ENCODE measurements at places on chromosomes 7 and 10.

DNA sequence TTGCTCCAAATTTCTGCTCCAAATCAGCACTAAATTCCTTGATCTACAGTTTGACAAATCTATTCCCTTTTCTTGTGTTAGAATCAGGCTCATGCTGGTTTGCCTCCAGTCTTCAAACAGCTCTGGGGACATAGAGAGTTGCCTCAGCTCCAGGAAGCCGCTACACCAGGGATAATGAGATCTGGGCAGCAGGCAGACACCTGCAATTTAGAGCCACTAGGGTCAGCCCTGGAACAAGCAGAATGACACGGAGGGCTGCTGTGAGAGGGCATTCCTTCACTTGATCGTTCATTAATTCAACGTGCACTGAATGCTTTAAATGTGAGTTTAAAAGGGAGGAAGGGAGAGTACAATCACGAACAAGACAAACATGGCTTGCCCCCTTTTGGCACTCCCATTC is 3.7 kb upstream of the ELMO1 start:
- DNase-seq = no peak

- no peak for DNase-seq
These were observed 10.4 kb downstream of the NUB1 start for GRCh38 chr7:151351967-151352366.

- DNase-seq = no peak
These were observed 524 bp upstream of the UNC5B start for GRCh38 chr10:71211775-71212317.

- no peak for DNase-seq
These were observed 69.2 kb downstream of the HIP1 start for GRCh38 chr7:75669579-75669978.

- DNase-seq = no peak
These were observed 67.1 kb upstream of the MAGI2 start for GRCh38 chr7:79520543-79520942.

- no peak for DNase-seq
These were observed 5.1 kb downstream of the STK32C start for GRCh38 chr10:132302421-132303310.

DNA sequence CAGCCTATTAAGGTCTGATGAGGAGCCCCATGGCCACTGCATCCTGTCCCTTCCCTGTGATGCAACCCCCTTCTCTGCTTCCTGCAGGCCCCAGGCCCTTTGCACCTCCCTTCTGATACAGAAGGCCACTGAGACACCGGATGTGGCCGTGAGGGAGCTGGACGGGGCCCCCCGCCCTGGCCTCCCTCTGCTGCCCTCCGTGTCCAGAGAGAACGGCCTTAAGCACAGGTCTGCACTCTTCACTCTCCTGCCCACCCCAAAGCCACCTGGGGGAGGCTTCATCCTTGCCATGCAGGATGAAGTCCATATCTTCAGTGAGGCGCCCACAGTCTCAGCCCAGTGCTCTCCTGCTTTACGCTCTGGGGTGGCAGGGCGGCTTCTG is 86.9 kb upstream of the GNA12 start:
- no peak for DNase-seq

- no peak for DNase-seq
These were observed 236.6 kb upstream of the MKLN1 start for GRCh38 chr7:131090886-131091692.

DNA sequence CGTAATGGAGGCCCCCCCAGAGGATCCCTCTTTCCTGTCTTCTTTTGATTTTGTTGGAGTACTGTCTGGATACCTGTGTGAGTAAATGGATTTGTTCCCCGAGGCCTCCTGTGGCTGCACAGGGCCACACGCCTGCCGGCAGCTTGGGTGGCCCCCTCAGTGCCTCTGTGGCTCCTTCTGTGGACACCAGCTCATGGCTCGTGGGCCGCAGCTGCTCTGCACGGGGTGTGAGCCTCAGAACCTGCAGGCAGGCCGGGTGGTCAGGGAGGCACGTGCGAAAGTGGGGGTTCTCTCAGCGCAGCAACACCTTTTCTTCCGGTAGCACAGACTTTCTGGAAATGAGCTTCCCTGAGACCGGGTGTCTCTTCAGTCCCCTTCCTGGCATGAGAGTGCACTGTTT is 70.3 kb downstream of the WDR37 start:
- no peak for DNase-seq

DNA sequence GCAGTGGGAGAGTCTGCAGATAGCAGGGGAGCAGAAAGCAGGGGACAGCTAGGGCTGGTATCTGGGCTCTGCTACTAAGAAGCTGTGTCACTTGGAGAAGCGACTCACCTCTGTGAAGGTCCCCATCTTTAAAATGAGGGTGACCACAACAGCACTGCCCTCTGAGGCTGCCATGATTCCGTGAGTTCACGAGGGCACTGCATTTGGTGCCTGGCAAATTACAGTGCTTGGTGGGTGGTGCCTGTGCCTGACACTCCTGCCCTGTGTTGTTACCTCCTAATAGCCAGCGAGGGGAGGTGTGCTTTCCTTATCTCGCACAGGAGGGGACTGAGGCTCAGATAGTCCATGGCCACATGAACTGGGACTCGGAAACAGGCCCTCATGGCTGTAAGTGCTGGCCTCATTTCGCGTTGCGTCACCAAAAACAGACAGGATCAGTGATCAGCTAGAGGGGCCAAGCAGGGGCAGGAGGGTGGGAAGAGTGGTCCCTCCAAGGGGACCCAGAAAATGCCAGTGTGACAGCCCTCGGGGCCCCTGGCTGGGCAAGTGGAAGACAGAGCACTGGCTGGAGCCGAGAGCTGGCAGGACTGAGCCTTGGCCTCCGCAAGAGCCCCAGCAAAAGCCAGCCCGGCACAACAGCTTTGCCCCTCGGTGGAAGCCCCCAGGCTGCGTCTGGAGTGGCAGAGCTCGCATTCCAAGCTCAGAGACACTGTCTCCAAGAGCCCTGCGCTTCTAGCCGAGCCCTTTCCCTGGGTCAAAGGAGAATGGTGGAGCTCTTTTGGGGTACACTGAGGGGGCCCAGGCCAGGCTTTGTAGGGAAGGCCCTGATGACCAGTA is 17.3 kb upstream of the BNIP3 start:
- no peak for DNase-seq

Data from NCI-H1930 (cell line).